ENCODE measurements at places on chromosomes 12 and 14. TPM values are rescaled to one million over a fixed set of nuclear protein-coding genes. Genes with fewer than 3 reads are reported as not detected.

DNA sequence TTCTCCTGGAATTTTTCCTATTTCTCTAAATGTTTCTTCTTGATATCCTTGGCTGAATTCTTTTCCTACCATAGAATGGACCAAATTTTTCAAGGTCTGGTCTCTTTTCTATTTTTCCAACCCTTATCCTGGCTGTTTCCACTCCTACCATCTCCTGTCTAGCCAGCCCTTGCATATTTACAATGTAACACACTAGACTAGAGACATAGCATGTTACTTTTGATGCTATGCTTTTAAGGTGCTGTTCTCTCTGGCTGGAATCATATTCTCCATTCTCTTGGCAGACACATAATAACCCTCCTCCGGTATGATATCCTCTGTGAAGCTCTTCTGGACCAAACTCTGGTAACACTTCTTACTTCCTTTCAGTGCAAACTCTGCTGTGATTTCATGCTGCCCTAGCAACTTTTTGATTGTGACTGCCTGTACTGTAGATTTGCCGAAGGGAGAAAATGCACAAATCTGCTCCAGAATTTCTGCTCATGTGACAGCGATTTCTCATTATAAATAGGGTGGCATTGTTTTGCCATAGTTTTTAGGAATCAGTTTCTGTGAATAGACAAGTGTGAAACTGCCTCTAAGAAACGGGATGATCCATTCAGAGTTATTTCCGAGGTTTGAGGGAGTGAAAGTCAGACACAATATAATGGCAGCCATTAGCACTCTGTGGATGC lies 284.4 kb downstream of the MDGA2 start:
- DNase-seq = no peak

- no peak for DNase-seq
Observed at GRCh38 chr12:1003600-1004271, 12.7 kb downstream of the ERC1 start.

- no peak for DNase-seq
Observed at GRCh38 chr14:73025544-73025943, 1.4 kb downstream of the ZFYVE1 start.

GRCh38 chr14:64708148-64709004 lies 4.2 kb downstream of the PLEKHG3 start:
- DNase-seq = peak; percentile 82

- peak; percentile 80 for DNase-seq
Observed at GRCh38 chr12:125228519-125229260, 163.5 kb downstream of the AACS start.

Gene ACSM4
- total RNA-seq = not detected

Gene KRT5
- 3.0 TPM for total RNA-seq

Gene BCL2L14
- total RNA-seq = not detected

Gene MOK
- 13.9 TPM for total RNA-seq

Gene CYP46A1
- 3.1 TPM for total RNA-seq

Gene FAM181A
- total RNA-seq = not detected

Measured in mesenteric fat pad (tissue), 1 donor.